Frontal cortex (tissue), 4 donors: ENCODE measurements at places on chromosomes 16 and 17.

GRCh38 chr17:77458202-77459017, 317.6 kb downstream of the SEC14L1 start:
- no peak for DNase-seq

- no peak for DNase-seq
Measured at GRCh38 chr16:83513008-83513755, 294.6 kb upstream of the HSBP1 start.

DNA sequence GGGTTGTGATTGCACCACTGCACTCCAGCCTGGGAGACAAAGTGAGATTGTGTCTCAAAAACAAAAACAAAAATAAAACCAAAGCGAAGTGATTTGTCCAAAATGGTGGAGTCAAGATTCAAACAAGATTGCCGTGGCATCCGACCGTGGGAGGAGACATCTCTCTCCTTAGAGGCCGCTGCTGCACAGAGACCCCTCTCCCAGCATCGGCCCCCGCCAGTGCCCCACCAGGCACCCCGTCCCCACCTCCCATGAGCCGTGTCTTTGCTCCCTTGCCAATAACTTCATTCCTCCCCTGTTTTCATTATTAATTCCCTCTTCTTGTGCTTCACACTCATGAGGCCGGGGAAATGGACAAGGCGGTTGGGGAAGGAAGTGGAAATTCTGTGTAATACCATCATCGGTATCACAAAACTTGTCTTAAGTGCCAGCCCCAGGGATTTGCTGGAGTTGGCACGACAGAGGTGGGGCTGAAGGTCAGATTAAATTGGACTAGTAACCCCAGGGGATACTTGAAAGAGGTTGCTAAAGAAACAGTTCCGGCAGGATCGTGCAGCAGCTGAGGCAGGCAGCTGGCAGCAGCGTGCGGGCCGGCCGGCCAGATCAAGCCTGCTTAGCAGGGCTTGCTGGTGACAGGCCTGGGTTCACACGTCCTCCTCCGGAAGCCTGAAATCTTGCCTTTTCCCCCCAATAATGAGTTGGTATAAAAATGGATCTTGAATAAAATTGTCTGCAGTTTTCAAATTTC, 66.8 kb downstream of the RTN4RL1 start:
- DNase-seq = no peak

GRCh38 chr17:4420692-4421131, 13.0 kb upstream of the SPNS3 start:
- peak; percentile 59 for DNase-seq

DNA sequence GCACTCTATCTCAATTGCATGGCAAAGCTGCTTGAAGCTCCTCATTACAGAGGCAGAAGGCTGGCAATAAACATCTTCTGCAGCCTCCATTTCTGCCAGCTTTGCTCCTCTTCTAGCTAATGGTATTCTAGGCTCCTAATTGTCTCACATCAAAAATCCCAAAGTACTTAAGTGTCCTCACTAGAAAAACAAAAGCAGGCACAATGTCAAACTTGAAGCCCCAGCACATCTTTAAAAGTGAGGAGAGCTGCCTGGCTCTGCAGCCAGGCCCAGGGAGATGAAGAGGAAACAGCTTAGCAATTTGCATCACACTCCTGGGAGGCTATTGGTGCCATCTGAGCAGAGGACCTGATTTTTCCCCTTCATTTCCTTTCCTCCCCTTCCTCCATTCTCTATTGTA, 197.1 kb downstream of the KCNJ2 start:
- DNase-seq = no peak

DNA sequence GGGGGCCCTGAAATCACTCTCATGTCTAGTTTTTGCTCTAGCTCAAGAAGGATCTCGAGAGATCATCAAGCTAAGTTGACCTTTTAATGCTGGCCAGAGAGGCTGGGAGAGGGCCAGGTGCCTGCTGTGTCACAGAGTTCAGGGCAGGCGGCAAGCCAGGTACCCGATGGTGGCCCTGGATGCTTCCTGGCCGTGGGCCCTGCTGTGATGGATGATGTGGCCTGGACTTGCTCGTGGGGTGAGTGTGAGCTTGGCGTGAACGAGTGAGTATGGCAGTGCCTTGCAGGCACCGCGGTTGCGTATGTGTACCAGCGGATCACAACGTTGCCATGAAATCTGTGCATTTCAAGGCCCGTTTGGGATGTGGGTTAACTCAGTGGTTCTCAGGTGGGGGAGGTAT, 7.4 kb downstream of the IRF8 start:
- DNase-seq = no peak

GRCh38 chr16:11677959-11678881, 10.0 kb downstream of the SNN start:
- DNase-seq = no peak
